ENCODE measurements at places on chromosomes 3 and 15. TPM values are rescaled to one million over a fixed set of nuclear protein-coding genes. Genes with fewer than 3 reads are reported as not detected.

DNA sequence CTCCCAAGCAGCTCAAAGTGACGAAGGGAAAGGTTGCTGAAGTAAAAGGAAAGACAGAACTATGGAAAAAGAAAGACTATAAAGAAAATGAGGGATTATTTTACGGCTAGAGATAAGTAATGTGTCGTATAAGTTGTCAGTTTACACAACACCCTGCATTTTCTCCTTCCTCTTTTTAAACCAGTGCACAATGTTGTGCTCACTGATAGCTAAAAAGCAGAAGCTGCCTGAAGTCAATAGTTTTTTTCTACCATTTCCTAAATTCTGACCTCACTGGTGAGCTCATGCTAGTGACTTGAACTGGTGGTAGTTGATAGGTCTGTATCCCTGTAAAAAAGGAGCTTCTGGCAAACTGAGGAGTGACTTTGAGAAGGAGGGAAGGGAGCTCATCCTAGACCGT is 368.6 kb upstream of the GBE1 start:
- DNase-seq = no peak

AHSG gene
- not detected for total RNA-seq

GHRL gene
- not detected for total RNA-seq

GRCh38 chr3:167837466-167837865 is 101.9 kb downstream of the SERPINI1 start:
- DNase-seq = peak; percentile 9

GRCh38 chr15:63999177-63999576 is 47.1 kb downstream of the DAPK2 start:
- DNase-seq = peak; percentile 79

GRCh38 chr15:54915380-54915779 is 281.4 kb downstream of the RSL24D1 start:
- no peak for DNase-seq

CMSS1 gene
- 37.1 TPM for total RNA-seq

- no peak for DNase-seq
Observed at GRCh38 chr15:57647071-57647790, 55.5 kb downstream of the MYZAP start.

GRCh38 chr3:181344331-181344730 is 354.8 kb upstream of the DNAJC19 start:
- DNase-seq = no peak

DNA sequence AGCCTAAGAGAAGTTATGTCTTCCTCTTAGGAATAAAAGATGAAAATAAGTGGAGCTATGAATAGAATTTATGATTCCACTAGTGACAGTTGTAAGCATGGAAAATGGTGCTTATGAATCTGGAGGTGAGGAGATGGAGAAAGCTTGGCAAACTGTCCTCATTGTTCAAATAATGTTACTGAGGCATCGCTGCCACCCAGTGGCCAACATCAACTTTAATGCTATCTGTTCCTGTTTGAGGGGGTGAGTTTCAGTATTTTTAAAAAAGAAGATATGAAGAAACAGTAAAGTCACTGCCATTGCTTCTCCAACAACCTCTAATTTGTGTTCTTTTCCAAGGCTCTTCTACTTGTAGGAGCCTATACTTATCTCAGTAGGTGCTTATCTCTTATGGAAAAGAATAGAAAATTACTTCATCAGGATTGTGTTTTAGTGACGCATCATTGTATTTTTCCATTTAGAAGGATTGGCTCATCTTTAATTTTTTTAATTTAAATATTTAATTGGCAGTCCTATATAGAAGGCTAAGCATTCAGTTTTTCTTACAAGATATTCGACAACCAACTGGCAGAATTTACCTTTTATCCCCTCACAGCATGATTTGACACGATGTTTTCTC is 260.4 kb upstream of the P2RY1 start:
- peak; percentile 53 for DNase-seq

BSN gene
- total RNA-seq = 0.17 TPM

GRCh38 chr15:35547775-35548364 is 1.9 kb upstream of the DPH6 start:
- DNase-seq = no peak

PHLDB2 gene
- 21.7 TPM for total RNA-seq

- peak; percentile 39 for DNase-seq
Observed at GRCh38 chr15:62469478-62469873, 304.4 kb upstream of the C2CD4B start.

DNA sequence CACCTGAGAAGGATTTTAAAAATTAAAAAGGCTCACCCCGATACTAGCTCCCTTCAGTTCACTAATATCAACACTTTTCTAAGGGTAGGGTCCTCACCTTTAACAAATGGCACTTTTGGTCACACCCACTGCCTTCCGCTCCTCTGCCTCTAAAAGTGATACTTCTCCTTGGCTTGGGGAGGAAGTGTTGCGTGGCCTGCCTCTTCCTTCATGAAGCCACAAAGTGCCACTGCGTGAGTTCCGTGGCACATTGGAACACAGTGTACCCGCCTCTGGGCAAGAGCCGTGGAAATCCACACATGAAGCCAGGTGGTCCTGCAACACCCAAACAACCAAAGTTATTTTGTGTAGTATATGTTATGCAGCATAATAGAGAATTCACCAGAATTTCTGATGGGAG is 3.9 kb downstream of the B4GALT4 start:
- DNase-seq = no peak

RHOV gene
- not detected for total RNA-seq

DNA sequence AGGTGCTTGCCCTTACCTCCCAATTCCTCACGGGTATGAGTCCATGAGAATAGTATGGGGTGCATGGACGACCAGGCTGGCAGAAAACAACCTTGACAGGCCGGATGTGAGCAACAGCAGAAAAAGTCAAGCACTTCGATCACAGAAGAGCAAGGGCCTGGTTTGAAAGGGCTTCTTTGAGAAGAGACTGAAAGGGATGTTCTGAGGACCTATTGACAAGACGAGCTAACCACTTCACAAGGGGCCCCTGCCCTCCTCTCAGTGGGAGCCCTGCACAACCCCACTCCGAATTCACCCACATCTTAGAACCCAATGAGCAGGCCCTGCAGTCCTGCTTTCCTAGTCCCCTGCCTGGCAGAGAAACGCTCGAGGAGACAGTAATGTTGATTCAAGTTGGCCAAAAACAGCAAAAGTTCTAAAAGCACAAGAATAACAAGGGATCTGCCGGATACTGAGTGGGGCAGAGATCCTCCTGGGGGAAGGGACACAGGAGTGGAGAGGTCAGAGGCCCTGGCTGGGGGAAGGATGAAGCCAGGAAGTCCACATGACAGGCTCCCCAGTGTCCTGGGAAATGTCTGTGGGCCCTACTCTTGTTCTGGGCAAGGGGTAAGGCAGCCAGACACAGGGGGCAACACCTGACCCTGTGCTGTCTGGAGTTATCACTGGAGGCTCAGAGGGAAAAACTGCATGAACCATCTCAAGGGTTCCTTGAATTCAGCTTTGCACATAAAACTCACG is 14.8 kb upstream of the CX3CR1 start:
- DNase-seq = no peak

DNA sequence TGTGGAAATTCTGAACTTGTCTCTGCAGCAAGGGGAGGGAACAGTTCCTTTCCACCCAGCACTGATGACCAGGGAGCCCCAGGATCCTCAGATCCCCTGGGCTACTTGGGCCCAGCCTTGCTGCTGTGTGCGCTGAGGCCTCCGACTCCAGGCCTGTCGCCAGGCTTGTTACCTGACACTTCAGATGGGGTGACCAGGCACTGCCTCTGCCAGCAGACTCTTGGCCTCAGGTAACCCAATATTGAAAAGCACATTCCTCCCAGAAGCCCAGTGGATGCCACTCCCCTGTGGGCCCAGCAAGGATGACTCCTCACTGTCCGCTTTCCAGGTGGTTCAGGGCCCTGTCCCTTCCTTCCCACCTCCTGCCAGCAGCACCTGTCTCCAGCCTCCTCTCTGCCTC is 3.5 kb upstream of the PLA2G4E start:
- no peak for DNase-seq

COPB2 gene
- 152 TPM for total RNA-seq

- no peak for DNase-seq
Observed at GRCh38 chr3:177832880-177833279, 635.6 kb upstream of the TBL1XR1 start.

DNA sequence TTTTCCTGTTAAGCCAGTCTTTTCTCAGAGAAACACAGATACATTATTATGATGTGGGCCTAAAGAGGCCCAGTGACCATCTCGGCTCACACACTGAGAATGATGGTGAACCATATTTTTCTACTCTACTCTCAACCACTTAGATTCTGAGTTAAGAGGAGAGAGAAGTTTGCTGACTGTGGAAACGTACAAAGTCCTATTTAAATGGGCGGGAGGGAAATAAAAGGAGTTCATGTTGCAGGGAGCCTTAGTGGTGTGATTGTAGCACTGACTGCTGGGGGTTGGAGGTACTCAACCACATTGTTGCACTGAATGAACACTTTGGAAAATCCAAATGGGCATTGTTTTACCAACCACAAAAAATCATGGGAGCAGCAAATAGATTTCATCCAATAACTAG is 51.0 kb downstream of the ATP8B4 start:
- no peak for DNase-seq

DNA sequence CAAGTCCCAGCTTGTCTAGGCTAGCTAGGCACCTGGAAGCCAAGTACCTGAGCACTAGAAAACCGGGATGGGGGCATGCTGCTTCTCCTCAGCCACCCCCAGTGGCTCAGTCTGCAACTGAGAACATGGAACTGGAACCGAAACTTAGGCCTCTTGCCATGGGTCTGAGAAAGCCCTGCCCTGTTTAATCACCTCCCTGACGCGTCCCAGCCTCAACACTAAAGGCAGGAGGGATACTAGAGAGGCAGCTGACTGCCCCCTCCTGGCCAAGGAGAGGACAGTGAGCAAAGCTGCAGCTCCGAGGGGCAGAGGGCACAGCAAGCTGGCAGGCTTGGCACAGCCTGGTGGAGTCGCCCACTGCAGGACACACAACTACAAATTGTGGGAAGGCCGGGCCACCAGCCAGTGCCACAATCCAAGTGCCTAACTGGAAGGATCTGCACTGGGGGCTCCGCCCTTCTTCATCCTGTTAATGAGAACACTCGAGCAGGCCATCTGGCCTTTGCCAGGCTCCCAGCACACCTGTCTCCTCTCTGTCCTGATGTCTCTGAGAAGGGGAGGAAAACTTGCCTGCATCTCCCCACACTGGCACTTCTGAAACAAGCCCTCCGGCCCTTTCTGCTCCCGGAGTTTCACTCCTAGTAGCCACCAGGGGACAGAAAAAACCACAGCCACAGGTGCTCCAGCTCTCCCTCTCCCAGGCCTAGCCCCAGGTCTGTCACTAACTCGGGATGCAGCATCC is 53.7 kb downstream of the BDH1 start:
- peak; percentile 76 for DNase-seq

DNA sequence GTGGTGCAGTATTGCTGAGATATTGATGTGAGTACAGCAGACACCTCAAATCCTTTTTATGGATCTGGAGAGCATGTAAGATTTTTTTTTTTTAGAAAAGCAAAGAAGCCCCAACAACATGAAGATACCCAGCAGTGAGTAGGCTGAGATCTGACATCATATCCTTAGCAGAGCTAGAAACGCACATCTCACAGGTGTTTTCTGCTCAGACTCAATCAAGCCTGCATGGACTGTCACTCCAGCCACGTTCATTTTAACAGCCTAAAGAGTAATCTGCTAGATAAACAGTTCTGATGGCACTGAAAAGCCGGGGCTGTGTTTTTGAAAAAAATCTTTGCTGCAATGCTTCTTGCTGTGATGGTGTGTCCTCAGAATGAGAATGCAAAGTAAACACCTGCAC is 544.2 kb downstream of the FGF12 start:
- DNase-seq = no peak

RASGRF1 gene
- total RNA-seq = 1.4 TPM

DNA sequence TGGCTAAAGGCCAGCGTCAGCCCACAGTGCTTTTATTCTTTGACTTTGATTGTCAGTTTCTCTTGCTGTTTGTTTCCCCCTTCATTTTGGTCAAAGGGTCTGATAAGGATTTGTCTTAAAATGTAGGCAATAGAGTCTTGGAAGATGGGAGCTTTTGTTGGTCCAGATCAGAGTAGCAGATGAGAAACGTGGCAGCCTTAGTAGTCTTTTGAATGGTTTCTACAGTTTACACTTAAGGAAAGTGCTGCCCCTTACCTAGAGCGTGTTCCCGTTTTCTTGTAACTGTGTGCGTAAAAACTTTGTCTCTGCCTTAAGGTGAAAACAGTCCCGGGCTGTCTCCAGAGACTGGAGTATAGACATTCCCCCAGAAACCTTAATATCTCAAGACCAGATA is 630 bp downstream of the LXN start:
- DNase-seq = no peak

DNA sequence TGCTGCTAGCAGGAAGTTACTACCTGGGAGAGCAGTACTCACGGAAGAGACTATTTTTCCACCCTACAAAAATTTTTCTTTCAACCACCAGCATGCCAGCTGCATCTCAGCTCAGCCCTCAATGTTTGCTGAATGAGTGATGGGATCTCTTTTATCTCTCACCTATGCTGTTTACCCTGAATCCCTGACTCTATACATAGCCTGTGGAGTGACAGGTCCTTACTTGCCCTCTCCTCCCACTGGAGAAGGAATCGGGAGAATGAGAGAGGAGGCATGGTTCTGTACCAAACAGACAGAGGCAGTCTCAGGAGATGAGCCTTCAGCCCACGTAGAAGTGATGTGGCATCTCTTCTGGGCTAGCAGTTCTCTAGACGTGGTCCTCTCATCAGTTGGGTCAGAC is 6.7 kb upstream of the DGKG start:
- DNase-seq = no peak

DNA sequence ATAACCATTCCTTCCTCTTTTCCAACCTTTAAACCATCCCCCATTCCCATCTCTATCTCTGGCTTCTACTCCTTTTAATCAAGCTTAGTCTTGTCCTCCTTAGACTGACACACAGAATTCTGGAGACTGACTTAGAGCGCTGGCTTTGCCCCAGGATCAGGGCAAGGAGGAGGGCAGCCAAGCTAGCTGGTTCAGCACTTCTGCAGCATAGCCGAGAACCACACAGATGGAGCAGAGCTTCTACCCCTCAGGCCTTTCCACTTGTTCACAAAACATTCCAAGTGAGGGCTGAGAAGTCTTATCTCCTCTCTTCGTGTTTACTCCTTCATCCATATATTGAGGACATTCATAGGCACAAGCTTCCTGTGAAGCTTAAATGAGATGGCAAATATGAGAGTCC is 246.5 kb upstream of the PEX5L start:
- DNase-seq = no peak

- no peak for DNase-seq
Observed at GRCh38 chr3:9675736-9676290, 26.5 kb downstream of the MTMR14 start.

GRCh38 chr3:122562923-122563716 is 980 bp downstream of the PARP9 start:
- no peak for DNase-seq

OXTR gene
- total RNA-seq = 18.2 TPM

CLSTN2 gene
- 0.13 TPM for total RNA-seq

DNA sequence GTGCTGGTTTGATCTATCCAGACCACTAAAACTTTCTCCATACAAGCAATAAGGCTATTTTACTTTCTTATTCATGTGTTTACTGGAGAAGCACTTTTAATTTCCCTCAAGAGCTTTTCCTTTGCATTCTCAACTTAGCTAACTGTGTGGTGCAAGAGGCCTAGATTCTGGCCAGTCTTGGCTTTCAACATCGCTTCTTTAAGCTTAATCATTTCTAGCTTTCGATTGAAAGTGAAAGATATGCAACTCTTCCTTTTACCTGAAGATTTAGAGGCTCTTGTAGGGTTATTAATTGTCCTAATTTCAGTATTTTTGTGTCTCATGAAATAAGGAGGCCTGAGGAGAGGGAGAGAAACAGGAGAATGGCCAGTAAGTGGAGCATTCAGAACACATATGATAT is 234.8 kb upstream of the GADL1 start:
- DNase-seq = no peak

Data from LHCN-M2 (cell line).